ENCODE measurements at places on chromosomes 5 and 9.
A peak's percentile ranks its signal among the peaks of the same experiment; 100 is the strongest.

GRCh38 chr9:91332546-91333231 lies 29.0 kb downstream of the AUH start:
- DNase-seq, result no peak

- DNase-seq, result no peak
Measured at GRCh38 chr9:28050046-28050445, 476.8 kb upstream of the C9orf72 start.

DNA sequence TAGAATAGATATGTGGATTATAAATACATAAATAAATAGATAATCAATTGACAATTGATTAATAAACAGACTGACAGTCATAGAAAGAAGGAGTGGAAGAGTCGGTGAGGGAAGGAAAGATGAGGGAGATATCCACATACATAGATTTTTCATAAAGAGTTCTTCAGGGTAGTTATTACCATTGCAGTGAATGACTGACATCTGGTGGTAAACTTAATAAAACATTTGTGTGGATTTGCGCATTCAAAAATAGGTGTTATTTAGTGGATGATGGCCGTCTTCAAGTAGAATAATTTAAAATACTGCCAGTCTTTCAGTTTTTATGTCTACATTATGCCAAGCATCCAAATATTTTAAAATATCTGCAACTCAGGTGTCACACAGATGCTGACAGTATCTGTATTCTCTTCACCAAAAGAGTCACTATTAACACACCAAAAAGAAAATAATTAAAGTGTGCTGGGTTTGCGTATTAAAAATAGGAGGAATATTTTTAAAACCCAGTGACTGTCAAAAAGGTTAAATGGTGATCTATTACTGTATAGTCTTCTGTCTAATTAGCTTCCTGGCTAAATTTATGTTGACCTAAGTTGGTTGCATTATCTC lies 78.8 kb downstream of the GIN1 start:
- DNase-seq, result peak; percentile 44

- DNase-seq, result no peak
Measured at GRCh38 chr5:124772457-124773200, 26.2 kb upstream of the ZNF608 start.

GRCh38 chr5:172219296-172219695 lies 25.3 kb downstream of the EFCAB9 start:
- no peak for DNase-seq

Measured in NCI-H460 (cell line).